Fibroblast of villous mesenchyme (primary cell): ENCODE measurements at places on chromosomes 16 and 17. TPM values are rescaled to one million over a fixed set of nuclear protein-coding genes. Genes with fewer than 3 reads are reported as not detected.
A peak's percentile ranks its signal among the peaks of the same experiment; 100 is the strongest.

DNA sequence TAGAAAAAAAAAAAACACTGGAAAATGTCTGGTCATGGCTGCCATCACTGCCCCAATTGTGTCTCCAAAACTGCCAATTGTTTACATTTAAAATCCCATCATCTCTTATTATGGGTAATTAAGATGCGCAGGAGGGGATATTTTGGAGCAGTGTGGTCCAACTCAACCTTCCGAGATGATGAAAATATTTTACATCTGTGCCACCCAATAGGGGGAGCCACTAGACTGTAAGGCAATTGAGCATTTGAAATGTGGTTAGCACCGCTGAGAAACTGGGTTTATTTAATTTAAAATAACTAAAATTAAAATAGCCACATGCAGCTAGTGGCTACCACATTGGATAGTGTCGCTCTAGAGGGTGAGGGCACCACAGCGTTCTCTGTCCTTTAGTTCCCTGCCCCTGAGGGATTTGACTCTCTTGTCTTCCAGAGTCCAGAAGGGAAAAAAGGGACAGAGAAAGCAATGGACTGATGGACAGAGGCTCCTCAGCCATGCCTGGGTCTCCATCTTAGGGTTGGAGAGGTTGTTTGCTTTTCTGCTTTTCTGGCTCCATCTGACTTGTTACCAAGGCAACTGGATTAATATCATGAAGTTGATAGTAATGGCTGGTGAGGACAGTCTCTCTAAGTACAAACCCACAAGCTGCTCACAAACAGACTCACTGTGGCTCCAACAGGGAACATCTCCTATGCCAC is 3.5 kb downstream of the MPO start:
- DNase-seq, result peak; percentile 8

DNA sequence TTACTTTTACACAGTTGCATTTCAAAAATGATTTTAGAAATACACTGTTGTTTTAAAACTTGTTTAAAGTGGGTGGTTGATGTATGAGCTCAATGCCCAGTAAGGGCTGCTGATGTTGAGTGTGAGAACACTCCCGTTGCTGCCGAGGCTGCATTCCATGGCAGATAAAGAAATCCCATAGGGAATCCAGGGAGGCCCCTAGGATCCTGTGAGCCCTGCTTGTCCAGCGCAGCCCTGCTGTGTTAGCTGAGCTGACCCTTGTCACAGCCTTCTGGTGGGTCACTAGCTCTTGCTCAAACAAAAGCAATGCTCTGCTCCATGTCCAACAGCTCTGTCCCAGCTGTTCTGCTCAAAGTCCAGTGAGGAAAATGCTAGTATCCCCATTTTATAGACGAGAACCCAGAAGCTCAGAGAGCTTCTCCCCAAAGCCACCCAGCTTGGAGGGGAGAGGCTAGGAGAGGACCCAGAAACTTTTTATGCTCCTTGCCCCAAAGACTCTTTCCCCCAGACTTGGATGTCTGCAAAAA is 18.6 kb upstream of the COL1A1 start:
- peak; percentile 88 for DNase-seq

SLC6A2 gene
- not detected in 2 replicates for total RNA-seq

DNA sequence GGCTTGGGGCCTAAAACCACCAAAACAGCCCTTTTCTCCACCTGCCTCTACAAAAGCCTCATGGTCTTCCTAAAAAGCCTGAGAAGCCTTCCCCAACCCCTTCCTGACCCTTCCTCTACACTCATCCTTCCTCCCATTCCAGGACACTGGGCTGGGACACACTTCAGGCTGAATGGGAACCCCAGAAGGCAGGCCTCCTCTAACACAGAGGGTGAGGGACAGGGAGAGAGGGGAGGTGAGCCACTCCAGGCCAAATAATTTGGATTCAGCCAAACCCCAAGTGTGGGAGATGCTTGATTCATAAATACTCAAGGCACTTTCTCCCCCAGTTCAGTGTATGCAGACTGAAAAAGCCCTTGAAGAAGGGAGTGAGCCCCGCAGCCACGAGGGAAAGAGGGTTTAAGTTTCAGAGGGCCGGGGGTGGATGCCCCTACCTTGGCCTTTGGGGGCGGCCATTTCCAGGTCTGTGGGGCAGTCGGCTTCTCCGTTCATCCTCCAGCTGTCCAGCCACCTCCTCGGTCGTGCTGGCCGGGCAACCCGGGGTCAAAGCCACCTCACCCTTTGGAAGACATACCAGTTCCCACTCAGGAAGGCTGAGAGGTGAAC is 1.6 kb downstream of the UBTF start:
- no peak for DNase-seq

DNA sequence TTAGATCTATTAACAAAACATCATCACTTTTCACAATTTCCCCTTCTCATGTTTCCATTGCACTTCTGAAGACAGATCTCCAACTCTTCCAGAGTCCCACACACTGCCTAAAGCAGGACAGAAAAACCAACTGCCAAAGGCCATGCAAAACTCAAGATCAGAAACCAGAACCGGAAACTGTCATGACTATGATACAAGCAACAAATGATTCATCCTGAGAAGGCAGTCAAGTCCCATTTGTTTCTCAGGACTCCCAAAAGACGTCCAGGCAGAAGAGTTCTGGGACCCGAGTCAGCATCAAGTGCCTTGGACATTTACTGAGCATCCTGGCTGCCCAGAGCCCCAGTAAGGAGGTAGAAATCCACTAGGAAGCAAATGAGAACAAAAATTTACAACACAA is 38.8 kb downstream of the ERN1 start:
- DNase-seq, result peak; percentile 57

CD300A gene
- not detected in 2 replicates for total RNA-seq

GRCh38 chr16:20940871-20941635 is 40.5 kb downstream of the LYRM1 start:
- DNase-seq, result no peak

LRRC75A gene
- 0.32 and 2.6 TPM in 2 replicates for total RNA-seq

CCDC144A gene
- total RNA-seq, result 10.3 and 13.8 TPM in 2 replicates

DNA sequence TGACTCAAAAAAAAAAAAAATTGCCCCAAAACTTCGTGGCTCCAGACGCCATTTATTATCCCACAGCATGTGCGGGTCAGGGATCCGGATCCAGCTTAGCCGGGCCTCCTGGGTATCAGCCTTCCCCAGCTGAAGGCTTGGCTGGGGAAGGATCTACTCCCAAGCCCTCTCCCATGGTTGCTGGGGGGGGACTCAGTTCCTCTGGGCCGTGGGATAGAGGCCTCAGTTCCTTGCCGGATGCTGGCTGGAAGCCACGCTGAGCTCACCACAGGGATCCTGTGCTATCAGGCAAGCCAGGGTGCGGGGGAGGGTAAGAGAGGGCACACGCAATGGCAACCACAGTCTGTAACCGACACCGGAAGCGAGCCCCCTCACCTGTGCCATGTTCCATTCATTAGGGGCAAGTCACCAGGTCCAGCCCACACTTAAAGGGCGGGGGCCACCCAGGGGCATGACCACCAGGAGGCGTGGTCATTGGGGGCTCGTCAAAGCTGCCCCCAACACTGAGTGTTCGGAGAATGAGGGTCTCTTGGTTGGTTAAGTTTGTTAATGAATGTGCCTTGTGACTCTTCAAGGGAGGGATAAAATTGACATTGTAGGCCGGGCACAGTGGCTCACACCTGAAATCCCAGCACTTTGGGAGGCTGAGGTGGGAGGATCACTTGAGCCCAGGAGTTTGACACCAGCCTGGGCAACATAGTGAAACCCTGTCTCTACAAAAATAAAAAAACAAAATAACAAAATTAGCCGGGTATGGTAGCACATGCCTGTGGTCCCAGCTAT is 210.0 kb upstream of the GSE1 start:
- DNase-seq, result peak; percentile 82

OSBPL7 gene
- total RNA-seq, result 6.9 and 13.5 TPM in 2 replicates

CA10 gene
- under 0.01 TPM in 1 of 2 replicates, not detected in the other for total RNA-seq

- DNase-seq, result peak; percentile 67
Measured at GRCh38 chr17:859824-860195, 77.7 kb downstream of the MRM3 start.

DNA sequence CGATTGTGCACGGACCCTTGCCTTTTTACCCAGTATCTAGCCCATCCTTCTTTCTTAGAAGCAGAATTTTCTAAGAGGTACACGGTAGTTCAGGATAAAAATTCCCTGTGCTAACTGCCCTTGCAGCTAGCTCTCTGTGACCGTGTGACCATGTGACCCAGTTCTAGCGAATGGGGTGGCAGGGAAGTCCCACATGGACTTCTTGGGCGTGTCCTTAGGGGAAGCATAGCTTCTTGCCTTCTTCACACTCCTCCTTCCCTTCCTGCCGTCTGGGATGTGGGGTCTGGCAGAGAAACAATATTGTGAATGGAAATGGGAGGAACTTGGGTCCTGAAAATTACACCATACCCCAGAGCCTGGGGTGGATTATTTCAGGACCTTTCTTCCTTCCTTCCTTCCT is 670.7 kb downstream of the MAF start:
- DNase-seq, result no peak

- peak; percentile 70 for DNase-seq
Measured at GRCh38 chr16:85126705-85127378, 14.6 kb upstream of the CIBAR2 start.
